ENCODE measurements at places on chromosomes 1 and 21. TPM values are rescaled to one million over a fixed set of nuclear protein-coding genes. Genes with fewer than 3 reads are reported as not detected.

Gene ZMPSTE24
- polyA plus RNA-seq, result 33.5 TPM

DNA sequence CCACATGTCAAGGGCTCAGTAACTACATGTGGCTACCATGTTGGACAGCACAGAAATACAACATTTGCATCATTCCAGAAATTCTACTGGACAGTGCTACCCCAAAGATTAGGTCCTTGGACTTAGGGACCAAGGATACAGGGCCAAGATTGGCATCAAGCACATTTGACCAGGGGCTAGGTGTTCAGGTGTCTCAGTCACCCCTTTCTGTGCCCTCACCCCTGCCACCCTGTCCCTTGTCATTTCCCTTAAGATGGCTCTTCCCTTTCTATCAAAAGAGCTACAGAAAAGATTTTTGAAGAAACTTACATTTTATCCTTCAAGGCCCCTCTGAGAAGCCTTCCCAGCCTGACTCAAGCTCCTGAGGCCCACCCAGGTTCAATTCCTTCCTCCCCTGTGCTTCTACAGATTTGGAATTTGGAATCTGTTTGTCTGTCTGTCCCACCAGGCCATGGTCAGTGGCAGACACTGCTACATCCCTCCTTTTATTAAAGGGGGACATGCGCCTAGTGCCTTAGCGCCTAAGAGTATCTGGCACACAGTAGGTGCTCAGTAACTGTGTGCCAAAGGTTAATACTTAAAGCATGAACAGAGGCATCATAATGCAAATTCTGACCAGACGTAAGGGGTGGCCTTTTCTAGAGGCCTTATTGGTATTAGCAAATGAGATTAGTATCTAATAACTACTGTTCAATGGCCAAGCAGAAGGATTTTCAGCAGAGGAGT is 21.4 kb downstream of the CSF1 start:
- DNase-seq, result no peak

Gene RAB42
- 6.8 TPM for polyA plus RNA-seq

GRCh38 chr1:44539991-44540730 is 134.1 kb downstream of the TMEM53 start:
- no peak for DNase-seq

Gene HLX
- 13.2 TPM for polyA plus RNA-seq

GRCh38 chr1:180606155-180606554 is 25.7 kb upstream of the XPR1 start:
- DNase-seq, result no peak

Gene CADM3
- not detected for polyA plus RNA-seq
